Activated CD4-positive, alpha-beta T cell treated with anti-CD3 and anti-CD28 coated beads, Interleukin-10, Interleukin-2, amounts not matched to agents 100 ng/mL and 50 ng/mL, durations not matched to agents 16 hours and 8 hours (primary cell): ENCODE measurements at places on chromosomes 7 and 10.

DNA sequence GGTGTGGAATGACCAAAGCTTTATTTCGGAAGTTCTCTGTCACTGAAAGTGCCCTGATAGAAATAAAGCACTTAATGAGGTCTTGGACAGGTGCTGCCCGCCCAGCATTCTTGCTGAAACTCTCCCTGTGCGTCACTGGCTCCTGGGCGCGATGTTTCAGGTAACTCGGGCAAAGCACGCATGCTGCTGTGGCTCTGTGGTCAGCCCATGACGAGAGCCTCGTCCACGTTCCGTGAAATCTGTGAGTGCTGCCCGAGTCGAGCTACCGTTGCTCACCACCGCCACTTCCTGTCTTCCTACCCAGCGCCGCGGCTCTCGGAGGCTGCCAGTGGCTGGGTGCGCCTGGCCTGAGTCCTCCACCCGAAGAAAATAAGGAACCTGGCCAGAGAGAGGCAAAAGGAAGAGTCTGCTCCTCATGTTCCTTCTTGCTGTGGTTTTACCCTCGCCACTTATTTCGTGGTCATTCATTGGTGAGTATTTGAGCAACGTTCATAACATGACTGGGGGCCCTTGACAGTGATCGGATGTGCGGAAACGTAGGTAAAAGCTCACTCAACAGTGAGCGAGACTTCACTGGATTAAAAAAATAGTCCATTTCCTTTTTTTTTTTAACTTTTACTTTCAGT is 95.5 kb downstream of the MAP3K8 start:
- DNase-seq, result peak; percentile 87

DNA sequence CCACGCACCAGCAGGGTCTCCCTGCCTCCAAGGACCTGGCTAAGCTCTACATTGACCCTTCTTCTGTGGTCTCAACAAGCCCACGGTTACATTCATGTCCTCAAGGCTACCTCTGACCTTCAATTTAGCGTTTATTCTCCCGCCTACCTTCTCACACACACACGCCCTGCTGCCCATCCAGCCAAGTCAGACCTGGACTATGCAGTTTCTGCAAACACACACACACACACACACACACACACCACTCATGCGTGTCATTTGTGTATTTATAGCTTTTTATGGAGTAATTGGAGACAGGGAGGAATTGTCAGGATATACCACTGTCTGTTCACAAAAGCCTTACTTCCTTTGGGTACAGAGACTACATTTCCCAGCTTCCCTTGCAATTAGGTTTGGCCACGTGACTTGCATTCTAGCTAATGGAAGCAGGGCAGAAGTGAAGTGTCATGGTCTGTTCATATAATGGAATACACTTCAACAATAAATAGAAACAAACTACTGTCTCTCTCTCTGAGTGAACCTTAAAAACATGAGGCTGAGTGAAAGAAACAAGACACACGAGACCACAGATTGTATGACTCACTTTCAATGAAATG is 53.8 kb upstream of the CPXM2 start:
- peak; percentile 13 for DNase-seq

DNA sequence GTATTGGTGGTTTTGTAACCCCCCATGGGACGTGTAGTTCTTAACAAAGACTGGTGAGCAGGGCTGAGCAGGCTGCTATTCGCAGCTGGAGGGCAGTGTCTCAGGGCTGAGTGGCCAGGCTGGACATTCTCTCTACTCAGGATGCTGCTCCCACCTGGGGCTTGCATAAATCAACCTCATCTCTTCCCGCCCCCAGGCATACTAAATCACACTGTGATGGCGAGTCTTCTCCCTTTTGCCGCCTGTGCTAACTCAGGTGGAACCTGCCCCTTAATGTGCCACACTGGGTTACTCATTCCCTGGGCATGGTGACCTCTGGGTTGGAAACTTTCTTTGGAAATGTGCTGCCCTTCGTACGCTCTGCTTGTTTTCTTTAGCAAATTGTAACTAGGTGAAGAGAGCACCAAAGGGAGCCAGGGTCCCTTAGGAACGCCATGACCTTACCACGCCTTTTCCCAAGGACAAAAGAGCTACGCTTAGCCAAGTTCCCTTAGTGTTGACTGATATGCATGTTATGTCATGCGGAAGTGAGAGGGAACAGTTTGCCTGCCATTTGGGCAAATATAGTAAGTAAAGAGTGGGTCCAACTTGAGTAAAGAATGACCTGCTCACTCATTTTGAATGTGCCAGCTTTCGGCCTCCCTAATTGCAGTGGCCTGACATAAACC is 40.4 kb upstream of the COBL start:
- DNase-seq, result no peak

DNA sequence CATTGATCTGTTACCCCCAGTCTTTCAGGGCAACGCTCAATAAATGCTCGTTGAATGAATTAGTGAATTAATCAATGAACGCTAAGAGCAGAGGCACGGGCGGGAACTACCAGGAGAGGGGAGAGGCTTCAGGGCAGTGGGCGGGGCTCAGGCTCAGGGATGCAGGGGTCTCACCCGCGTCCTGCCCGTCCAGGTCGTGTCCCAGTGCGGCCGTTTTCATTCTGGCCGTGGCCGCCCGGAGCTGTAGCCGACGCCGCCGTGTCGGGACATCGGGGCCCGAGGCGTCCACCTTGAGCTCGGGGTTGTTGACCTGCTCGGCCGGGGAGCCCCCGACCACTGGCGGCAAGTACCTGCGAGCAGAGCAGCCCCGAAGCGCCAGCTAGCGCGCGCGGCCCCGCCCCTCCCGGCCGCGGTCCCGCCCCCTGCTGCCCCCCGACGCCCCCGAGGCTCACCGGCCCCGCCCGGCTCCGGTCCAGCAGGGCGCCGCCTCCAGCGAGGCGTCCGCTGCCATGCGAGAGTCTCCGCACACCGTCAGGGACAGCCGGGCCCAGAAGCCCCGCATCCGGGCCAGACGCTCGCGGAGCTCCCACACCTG is 2.8 kb upstream of the GAL3ST4 start:
- DNase-seq, result no peak

- no peak for DNase-seq
Measured at GRCh38 chr7:30331338-30331737, 46.9 kb downstream of the ZNRF2 start.

- no peak for DNase-seq
Measured at GRCh38 chr10:3919709-3920308, 134.8 kb upstream of the KLF6 start.

- peak; percentile 5 for DNase-seq
Measured at GRCh38 chr10:92074126-92074887, 150.7 kb downstream of the BTAF1 start.

GRCh38 chr7:30116771-30117170 is 18.0 kb upstream of the MTURN start:
- no peak for DNase-seq

DNA sequence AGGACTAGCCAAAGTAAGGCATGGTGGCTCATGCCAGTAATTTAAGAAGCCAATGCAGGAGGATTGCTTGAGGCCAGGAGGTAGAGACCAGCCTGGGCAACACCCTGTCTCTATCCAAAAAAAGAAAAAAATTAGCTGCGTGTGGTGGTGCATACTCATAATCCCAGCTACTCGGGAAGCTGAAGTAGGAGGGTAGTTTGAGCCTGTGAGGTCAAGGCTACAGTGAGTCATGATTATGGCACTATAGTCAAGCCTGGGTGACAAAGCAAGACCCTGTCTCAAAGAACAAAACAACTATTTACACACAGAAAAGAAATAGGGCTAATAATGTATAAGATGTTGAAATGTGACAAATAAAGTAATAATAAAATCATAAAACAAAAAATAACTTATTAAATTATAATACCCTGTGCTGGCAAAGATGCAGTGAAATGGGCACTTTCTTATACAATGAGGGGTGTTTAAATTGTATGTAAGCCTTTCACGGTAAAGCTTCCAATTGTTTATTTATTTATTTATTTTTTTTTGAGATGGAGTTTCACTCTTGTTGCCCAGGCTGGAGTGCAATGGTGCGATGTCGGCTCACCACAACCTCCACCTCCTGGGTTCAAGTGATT is 175.2 kb downstream of the TPST1 start:
- no peak for DNase-seq

DNA sequence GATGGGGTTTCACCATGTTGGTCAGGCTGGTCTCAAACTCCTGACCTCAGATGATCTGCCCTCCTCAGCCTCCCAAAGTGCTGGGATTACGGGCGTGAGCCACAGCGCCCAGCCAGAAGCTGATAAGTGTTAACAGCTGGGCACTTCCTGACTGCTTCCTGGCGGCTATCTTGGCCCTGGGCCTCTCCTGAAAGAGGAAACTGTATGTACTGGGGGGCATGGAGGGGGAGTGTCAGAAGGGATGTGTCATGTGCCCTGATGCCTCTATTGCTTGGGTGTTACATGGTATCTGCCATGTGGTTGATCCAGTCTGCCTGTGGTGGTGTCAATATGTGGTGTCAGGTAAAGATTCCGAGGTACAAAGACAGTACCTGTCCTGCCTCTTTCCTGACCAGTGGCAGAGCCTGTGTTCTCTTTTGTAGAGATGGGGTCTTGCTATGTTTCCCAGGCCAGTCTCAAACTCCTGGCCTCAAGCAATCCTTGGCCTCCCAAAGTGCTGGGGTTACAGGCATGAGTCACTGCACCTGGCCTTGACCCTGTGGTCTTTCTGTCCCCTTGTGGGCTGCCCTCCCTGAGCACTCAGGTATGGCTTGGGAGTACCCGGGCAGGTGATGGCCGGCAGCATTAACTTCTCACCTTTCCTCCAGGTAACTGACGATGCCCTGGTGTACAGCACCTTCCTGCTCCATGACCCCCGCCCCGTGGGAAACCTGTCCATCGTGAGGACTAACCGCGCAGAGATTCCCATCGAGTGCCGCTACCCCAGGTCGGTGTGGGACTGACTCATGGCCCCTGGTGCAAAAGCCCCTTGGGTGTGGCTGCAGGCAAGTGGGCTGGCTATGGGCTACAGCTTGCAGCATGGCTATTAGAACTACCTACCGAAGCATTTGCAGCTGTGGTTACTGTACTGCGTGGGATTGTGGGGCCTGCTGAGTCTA is 4.4 kb downstream of the ZP3 start:
- no peak for DNase-seq

- DNase-seq, result no peak
Measured at GRCh38 chr7:122881324-122881723, 4.9 kb downstream of the CADPS2 start.

DNA sequence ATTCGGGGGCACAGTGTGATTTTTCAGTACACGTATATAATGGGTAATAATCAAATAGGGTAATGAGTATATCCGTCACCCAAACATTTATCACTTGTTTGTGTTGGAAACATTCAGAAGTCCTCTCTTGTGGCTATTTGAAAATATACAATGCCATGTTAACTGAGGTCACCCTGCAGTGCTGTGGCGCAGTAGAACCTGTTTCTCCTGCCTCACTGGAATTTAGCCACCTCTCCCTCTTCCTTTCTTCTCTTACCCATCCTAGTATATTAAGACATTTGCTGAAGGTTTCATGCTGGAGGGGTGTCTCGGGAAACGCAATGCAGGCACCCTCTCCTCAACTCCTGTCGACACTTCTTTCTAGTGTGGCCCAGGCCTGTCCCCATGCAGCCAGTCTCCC is 425.3 kb upstream of the MKI67 start:
- no peak for DNase-seq

- DNase-seq, result no peak
Measured at GRCh38 chr7:68218461-68218860, 1221.8 kb downstream of the TYW1 start.

DNA sequence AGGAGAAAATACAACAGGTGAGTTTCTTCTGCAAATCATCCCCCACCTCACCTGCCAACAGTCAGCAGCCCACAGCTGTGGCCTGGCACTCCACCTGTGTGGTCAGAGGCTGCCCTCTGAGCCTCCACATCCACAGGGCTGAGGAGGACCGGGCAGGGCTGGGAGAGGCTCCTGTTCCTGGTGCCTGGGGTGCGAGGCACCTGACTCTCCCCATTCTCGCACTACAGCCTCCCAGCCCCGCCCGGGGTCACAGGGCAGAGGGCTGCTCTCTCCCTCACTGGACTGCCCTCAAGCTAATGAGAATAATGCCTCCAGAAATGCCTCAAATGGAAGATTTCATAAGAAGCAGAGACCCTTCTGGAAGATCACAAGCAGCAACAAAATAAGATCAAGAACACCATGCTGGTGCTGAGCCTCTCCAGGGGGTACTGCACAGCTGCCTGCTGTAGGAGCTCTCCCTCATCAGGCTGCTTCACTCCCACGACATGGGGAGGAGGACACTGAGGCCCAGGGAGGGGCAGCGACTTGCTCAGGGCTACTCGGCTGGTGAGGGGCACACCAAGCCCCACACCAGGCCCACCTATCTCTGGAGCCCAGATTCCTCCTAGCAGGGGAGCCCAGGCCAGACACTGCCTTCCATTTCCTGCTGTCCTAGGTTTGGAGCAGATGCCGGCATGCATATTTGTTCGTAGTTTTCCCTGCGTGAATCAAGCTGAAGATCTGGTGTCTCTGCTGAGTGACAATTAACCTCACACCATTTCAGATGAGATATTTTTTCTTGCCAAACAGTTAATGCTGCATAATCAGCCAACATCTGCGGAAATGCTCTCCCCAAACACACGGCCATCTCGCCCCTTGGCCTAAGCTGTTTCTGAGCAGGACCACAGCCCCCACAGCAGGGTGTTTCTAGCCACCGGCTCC is 76.5 kb downstream of the FAM53B start:
- DNase-seq, result no peak

DNA sequence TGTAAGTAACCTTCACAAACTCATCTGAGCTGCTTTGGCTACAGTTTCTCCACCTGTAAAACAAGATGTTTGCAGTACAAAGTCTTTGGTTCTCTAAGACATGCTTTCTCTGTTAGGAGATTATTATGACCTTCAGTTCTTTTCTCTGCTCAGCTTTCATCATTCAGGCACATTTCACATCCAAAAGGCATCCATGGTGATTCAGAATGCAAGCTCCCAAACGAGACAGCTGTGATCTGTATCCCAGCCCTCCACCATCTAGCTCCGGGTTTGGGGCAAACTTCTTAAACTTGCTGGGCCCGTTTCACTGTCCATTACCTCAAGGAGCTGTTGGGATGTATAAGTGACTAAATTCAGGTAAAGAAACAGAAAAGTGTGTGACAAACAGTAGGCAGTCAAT is 95.8 kb upstream of the COL1A2 start:
- DNase-seq, result no peak

GRCh38 chr7:27767374-27767773 is 27.4 kb downstream of the TAX1BP1 start:
- DNase-seq, result no peak

DNA sequence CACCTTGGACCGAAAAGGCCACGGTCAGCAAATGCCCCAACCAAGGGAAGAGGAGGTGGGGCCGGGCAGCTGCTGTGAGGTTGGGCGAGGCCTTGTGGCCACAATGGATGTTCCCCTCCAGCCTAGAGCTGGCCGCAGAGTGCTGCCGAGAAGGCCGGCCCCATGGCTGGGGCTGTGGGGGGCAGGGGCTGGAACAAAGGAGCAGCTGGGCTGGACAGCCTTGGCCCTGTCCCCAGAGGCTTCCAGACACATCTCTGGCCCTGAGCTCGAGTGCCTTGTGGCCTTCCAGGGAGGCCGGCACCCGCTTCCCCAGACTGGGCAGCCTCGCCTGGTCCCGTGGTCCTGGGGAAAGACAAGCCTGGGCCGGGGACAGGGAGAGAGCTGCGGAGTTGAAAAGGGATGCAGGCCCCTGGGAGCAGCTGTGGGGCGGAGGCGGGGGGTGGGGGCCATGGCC is 88.0 kb downstream of the PDGFA start:
- DNase-seq, result no peak
